ENCODE measurements at places on chromosomes 2 and 18. TPM values are rescaled to one million over a fixed set of nuclear protein-coding genes. Genes with fewer than 3 reads are reported as not detected.

Gene DNAJC5G
- not detected for total RNA-seq

Gene ITGB6
- not detected for total RNA-seq

Gene ZSWIM2
- not detected for total RNA-seq

Gene TXNDC9
- total RNA-seq, result 36.2 TPM

Gene RGPD3
- 0.34 TPM for total RNA-seq

- no peaks in the 10 kb centered on the region for H3K36me3 ChIP-seq
- no peak overlapping the region for H3K4me3 ChIP-seq
- H3K27ac ChIP-seq, result no peak overlapping the region
Measured at GRCh38 chr2:9060819-9061218, 57.3 kb upstream of the MBOAT2 start.

DNA sequence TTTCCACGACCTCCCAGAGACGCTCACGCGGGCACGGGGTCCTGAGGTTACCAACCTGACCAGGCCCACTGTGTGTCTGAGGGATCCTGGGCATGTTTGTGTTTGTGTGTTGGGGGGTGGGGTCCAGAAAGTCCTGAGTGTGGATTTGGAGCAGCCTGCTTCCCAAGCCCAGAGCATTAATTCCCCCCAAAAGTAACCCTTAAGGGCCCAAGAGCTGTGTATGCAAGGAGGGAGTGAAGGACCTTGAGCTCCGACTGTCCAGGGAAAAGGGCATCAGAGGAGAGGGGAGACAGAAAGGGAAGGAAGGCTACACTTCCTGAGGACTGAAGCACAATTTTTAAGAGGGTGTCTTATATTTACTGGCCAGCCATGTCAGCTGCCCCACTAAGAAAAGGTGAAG is 5.2 kb upstream of the SIX3 start:
- H3K4me1 ChIP-seq, result peaks cover 9% of the 10 kb centered on the region
- DNase-seq, result no peak
- H3K4me3 ChIP-seq, result no peak overlapping the region
- H3K27me3 ChIP-seq, result peaks cover 78% of the 10 kb centered on the region

- H3K36me3 ChIP-seq, result no peaks in the 10 kb centered on the region
- no peak overlapping the region for H3K4me3 ChIP-seq
- H3K27ac ChIP-seq, result no peak overlapping the region
- DNase-seq, result no peak
- no peaks in the 10 kb centered on the region for H3K27me3 ChIP-seq
- H3K4me1 ChIP-seq, result no peaks in the 10 kb centered on the region
Measured at GRCh38 chr2:205982776-205983327, 103.1 kb downstream of the INO80D start.

DNA sequence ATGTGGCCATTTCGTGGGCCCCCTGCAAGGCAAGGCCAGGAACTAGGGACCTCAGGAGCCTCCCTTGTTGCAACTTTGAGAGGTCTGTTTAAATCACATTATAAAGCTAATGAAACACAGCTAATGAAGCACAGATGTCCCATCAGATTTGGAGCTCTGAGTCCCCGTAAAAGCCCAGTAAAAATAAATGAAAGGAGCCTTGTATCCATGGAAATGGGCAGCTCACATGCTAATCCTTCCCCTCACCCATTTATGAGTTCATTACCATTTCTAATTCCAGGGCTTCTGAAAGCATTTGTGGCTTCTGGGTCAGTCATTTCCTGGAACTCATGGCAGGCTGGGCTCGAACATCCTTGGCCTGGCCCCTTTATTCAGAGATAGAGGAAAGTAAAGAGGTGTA is 274.8 kb downstream of the SS18 start:
- H3K4me1 ChIP-seq, result peaks cover 5% of the 10 kb centered on the region
- DNase-seq, result no peak
- no peak overlapping the region for H3K27ac ChIP-seq
- no peaks in the 10 kb centered on the region for H3K36me3 ChIP-seq
- no peaks in the 10 kb centered on the region for H3K27me3 ChIP-seq

GRCh38 chr18:63249771-63250170 is 69.8 kb downstream of the BCL2 start:
- H3K4me3 ChIP-seq, result no peak overlapping the region
- no peaks in the 10 kb centered on the region for H3K27me3 ChIP-seq
- H3K27ac ChIP-seq, result peak overlapping the region; percentile 21
- peaks cover 49% of the 10 kb centered on the region for H3K4me1 ChIP-seq
- H3K36me3 ChIP-seq, result peaks cover 84% of the 10 kb centered on the region

- H3K4me3 ChIP-seq, result no peak overlapping the region
- H3K36me3 ChIP-seq, result no peaks in the 10 kb centered on the region
- DNase-seq, result no peak
- H3K27ac ChIP-seq, result no peak overlapping the region
Measured at GRCh38 chr18:42892181-42892580, 223.3 kb downstream of the RIT2 start.

- H3K4me1 ChIP-seq, result no peaks in the 10 kb centered on the region
- no peak overlapping the region for H3K4me3 ChIP-seq
- H3K36me3 ChIP-seq, result no peaks in the 10 kb centered on the region
- H3K27me3 ChIP-seq, result no peaks in the 10 kb centered on the region
- no peak overlapping the region for H3K27ac ChIP-seq
- no peak for DNase-seq
Measured at GRCh38 chr2:121319941-121320340, 34.9 kb upstream of the TFCP2L1 start.

DNA sequence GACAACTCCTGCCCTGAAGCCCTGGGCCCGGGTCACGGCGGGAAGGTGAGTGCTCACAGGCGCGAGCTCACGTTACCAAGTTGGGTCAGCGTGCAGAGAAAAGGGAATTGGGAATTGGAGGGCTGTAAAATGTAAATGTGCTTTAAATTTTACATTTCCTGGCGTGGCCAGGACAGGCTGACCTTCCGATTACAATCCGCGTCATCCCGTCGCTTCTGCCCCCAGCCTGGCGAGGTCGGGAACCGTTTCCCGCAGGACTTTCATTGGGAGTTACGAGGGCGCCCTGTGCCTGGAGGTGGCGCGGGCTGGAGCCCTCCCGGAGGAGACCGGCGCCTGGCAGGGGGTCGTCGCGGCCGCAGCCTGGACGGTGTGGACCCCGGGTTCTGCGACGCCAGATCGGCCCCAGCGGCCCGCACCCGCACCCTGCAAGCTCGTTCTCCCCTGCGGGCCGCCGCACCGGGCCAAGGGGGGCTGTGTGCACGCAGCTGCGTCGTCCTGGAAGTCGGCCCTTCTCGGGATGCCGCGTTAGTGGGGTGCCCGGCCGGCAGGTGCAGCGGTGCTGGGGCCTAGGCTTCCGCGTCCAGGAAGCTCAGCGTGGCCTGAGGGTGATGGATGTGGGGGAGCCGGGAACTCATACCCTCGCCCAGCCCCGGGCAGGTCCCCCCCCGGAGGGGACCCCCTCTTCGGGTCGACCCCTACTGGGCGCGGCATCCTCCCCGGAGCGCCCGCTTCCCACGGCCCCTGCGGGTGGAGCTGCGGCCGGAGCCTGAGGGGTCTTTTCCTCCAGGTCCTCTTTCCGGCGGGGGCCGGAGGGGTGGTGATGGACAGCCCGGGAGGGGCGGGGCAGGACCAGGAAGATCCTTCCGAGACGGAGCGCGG is 63.9 kb downstream of the LRRFIP1 start:
- DNase-seq, result no peak
- peak overlapping the region; percentile 74 for H3K27ac ChIP-seq
- H3K27me3 ChIP-seq, result no peaks in the 10 kb centered on the region
- H3K4me3 ChIP-seq, result peak overlapping the region; percentile 77

- no peaks in the 10 kb centered on the region for H3K4me1 ChIP-seq
- DNase-seq, result no peak
- H3K36me3 ChIP-seq, result no peaks in the 10 kb centered on the region
- no peaks in the 10 kb centered on the region for H3K27me3 ChIP-seq
- no peak overlapping the region for H3K4me3 ChIP-seq
Measured at GRCh38 chr18:58338961-58339592, 289.8 kb downstream of the ALPK2 start.

Data from activated T-helper 2 cell treated with anti-CD3 and anti-CD28 coated beads, Interferon-gamma antibody, Interleukin-2, Interleukin-4, amounts not matched to agents 10 μg/mL and 5 μg/mL and 100 μg/mL, durations not matched to agents 14 hours and 24 hours and 36 hours (primary cell).